ENCODE measurements at places on chromosomes 4 and X.

- H3K27ac ChIP-seq: no peak overlapping the region
- H3K36me3 ChIP-seq: no peaks in the 10 kb centered on the region
- no peaks in the 10 kb centered on the region for H3K27me3 ChIP-seq
- DNase-seq: no peak
- no peaks in the 10 kb centered on the region for H3K4me1 ChIP-seq
Measured at GRCh38 chr4:64780664-64781063, 371.4 kb upstream of the TECRL start.

DNA sequence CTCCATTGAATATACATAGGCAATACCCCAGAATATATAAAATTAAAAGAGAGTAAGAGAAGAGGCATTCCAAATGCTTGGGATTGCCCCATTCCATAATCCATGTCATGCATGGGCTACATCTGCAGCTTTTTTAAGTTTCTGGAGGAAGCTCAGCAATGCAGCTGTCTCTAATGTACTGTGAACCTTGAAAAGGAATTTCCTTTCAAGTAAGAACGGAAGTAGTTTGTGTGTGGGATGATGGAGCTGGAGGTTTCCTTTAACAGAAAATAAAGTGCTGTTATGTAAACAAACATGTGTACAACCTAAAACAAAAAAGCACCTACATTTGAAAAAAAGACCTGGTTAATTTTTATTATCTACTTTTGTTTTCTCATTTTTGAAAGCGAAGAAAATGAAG lies 303.5 kb downstream of the BMPR1B start:
- no peaks in the 10 kb centered on the region for H3K36me3 ChIP-seq
- H3K4me1 ChIP-seq: no peaks in the 10 kb centered on the region
- no peaks in the 10 kb centered on the region for H3K27me3 ChIP-seq
- no peak overlapping the region for H3K27ac ChIP-seq
- no peak for DNase-seq

GRCh38 chr4:136088211-136088867 lies 1444.0 kb downstream of the PCDH18 start:
- no peak overlapping the region for H3K27ac ChIP-seq
- no peak overlapping the region for H3K4me3 ChIP-seq
- no peaks in the 10 kb centered on the region for H3K36me3 ChIP-seq
- no peaks in the 10 kb centered on the region for H3K27me3 ChIP-seq
- H3K4me1 ChIP-seq: no peaks in the 10 kb centered on the region

DNA sequence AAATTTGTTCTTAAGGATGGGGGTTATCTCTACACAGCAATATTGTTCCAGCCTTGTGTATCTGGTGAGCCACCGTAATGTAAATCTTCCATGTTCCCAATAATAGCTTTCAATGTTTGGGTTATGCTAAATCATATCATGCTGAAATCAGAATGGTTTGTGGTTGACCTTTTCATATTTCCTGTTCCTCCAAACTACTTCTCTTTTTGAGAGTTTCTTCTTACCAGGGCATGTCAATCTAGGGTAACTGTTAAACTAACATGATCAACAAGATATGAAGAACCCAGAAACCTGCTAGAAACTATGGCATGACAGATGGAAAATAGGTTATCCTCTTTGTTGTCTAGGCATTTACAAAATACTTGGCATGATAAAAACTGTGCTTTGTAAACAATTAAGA lies 22.0 kb downstream of the TNMD start:
- H3K4me3 ChIP-seq: no peak overlapping the region
- DNase-seq: no peak
- H3K27me3 ChIP-seq: peaks cover 60% of the 10 kb centered on the region
- peaks cover 10% of the 10 kb centered on the region for H3K4me1 ChIP-seq
- H3K36me3 ChIP-seq: no peaks in the 10 kb centered on the region

DNA sequence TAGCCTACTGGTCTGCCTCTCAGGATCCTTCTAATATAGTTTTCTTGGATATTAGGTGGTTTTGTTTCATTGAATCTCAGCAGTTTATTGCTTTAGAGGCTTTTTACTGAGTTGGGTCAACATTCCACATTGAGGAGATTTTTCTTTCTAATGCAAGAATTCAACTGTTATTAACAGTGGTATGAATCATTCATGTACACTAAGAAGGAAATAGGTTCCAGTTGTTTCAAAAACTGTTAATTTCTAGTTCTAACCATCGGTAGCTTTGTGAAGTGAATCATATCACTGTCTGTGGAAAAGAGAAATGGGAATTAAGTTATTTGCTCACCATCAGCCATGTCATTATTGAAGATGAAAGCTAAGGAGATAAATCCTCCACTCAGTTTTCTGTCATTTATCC lies 331.5 kb downstream of the RPA4 start:
- H3K4me3 ChIP-seq: no peak overlapping the region
- no peaks in the 10 kb centered on the region for H3K36me3 ChIP-seq
- peaks cover 6% of the 10 kb centered on the region for H3K27me3 ChIP-seq
- H3K4me1 ChIP-seq: peaks cover 6% of the 10 kb centered on the region

GRCh38 chrX:63561425-63561824 lies 210.3 kb upstream of the SPIN4 start:
- H3K36me3 ChIP-seq: peaks cover 16% of the 10 kb centered on the region
- H3K27ac ChIP-seq: no peak overlapping the region
- no peak for DNase-seq
- H3K4me3 ChIP-seq: peak overlapping the region; percentile 88
- peaks cover 30% of the 10 kb centered on the region for H3K27me3 ChIP-seq
- H3K4me1 ChIP-seq: peaks cover 23% of the 10 kb centered on the region

DNA sequence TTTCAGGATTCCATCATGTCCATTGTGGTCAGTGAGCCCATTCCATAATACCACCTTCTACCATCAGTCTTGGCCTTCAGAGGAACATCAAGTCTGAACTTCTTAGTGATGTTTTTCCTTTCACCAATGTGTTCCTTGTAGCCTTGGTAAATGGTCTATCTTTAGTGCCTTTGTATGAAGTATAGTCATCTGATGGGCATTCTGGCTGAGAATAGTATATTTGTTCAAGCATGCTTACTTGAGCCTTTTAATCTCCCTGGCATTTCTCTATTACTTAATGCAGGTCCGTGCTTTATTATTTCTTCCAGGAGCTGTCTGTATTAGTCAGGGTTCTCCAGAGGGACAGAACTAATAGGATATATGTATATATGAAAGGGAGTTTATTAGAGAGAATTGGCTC lies 99.7 kb downstream of the TLL1 start:
- H3K27me3 ChIP-seq: no peaks in the 10 kb centered on the region
- no peak overlapping the region for H3K4me3 ChIP-seq
- no peak for DNase-seq
- H3K27ac ChIP-seq: no peak overlapping the region
- H3K36me3 ChIP-seq: no peaks in the 10 kb centered on the region

GRCh38 chr4:184755278-184755677 lies 21.4 kb upstream of the CENPU start:
- H3K27ac ChIP-seq: no peak overlapping the region
- DNase-seq: no peak
- H3K4me3 ChIP-seq: no peak overlapping the region
- H3K4me1 ChIP-seq: no peaks in the 10 kb centered on the region
- H3K36me3 ChIP-seq: peaks cover 66% of the 10 kb centered on the region

GRCh38 chr4:70556856-70557255 lies 35.2 kb upstream of the AMBN start:
- H3K27me3 ChIP-seq: peaks cover 8% of the 10 kb centered on the region
- no peak overlapping the region for H3K4me3 ChIP-seq
- no peak for DNase-seq
- no peak overlapping the region for H3K27ac ChIP-seq

DNA sequence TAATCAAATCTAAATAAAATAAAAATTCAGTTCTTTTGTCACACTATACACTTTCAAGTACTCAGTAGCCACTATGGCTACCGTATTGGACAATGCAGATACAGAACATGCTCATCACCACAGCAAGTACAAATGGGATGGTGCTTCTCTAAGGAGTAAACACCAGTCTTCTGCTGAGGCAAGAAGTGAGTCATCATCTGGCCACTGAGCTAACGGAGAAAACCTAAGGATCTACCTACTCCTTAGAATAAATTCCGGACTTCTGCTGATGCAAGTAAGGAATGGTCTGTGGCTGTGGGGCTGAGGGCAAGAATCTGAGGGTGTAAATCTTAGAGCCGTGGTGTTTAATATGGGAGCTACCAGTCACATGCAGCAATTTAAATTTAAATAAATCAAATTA lies 11.3 kb upstream of the RBMXL3 start:
- no peaks in the 10 kb centered on the region for H3K4me1 ChIP-seq
- H3K36me3 ChIP-seq: no peaks in the 10 kb centered on the region
- H3K27ac ChIP-seq: no peak overlapping the region
- H3K4me3 ChIP-seq: no peak overlapping the region
- peaks cover 17% of the 10 kb centered on the region for H3K27me3 ChIP-seq
- no peak for DNase-seq

DNA sequence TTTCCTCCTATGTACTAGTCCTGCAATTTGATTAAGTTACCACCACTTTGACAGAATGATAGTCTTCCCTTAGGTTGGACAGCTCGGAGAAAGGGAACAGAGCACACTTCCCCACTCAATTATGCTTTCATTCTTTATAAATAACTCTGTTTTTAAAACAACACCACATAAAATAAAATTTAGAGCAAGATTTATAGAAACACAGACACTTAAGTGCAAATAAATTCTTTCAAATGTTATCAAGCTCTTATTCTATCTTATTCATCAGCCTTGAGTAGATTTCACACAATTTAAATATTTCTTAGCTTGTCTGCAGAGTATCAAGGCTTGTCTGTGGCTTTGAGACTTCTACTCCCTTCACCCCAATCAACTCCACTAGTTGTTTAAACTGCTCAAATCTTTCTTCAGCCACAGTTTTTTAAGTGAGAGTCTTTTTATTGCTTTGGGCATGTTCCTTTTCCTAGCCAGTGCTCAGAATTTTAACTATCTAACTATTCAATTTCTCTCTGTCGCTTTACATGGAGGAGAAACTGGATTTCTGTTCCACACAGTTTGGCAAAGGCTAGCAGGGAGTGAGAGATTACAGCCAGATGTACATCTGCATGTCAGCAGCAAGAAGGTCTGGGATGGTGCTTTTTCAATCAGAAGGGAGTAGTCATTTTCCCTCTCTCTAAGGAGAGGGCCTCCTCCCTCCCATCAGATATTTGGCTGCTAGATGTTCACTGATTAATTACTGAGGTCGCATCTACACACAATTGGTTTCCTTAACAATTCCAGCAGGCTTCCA lies 53.1 kb upstream of the PLAC1 start:
- peaks cover 49% of the 10 kb centered on the region for H3K27me3 ChIP-seq
- H3K4me1 ChIP-seq: peaks cover 7% of the 10 kb centered on the region
- H3K27ac ChIP-seq: no peak overlapping the region
- H3K36me3 ChIP-seq: no peaks in the 10 kb centered on the region
- DNase-seq: no peak
- no peak overlapping the region for H3K4me3 ChIP-seq

DNA sequence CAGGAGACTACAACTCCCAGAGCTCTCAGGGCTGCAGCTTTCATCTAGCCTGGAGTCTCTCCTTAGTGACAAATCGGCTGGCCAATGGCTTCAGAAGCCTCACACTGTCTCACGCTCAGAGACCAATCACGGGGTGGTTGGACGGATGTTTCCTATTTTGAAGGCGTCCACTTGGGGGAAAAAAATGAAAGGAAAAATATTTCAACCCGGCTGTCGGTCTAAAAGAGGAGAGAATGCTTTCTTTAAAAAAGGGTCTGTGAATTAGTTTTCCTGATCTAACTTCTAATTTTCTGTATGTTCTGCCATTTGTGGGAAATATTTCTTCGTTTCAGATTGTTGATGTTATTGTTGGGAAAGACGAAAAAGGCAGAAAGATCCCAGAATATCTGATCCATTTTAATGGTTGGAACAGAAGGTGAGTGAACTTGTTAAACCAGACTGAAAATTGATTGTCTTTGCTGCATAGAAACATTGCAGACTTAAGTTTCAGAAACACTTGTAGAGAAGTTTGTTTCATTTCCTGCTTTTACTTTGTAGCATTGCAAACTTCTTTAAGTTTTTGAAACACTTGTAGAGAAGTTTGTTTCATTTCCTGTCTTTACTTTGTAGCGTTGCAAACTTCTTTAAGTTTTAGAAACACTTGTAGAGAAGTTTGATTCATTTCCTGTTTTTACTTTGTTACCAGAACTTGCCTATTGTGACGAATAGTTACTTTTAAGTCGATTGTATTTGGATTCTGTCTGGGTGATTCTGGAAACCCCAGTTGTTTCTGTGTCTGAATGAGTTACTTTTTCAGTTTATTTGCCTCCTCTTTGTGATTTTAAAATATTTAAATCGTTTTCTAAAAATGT lies 1.6 kb downstream of the MSL3 start:
- H3K36me3 ChIP-seq: peaks cover 51% of the 10 kb centered on the region
- peaks cover 18% of the 10 kb centered on the region for H3K27me3 ChIP-seq
- peaks cover 60% of the 10 kb centered on the region for H3K4me1 ChIP-seq
- H3K4me3 ChIP-seq: peak overlapping the region; percentile 91

- peaks cover 13% of the 10 kb centered on the region for H3K4me1 ChIP-seq
- H3K4me3 ChIP-seq: no peak overlapping the region
- DNase-seq: no peak
- H3K36me3 ChIP-seq: no peaks in the 10 kb centered on the region
- H3K27me3 ChIP-seq: peaks cover 61% of the 10 kb centered on the region
Measured at GRCh38 chrX:40875476-40875875, 140.1 kb upstream of the MED14 start.

GRCh38 chr4:141309874-141310273 lies 89.2 kb downstream of the ZNF330 start:
- no peak overlapping the region for H3K27ac ChIP-seq
- no peak for DNase-seq
- peaks cover 6% of the 10 kb centered on the region for H3K4me1 ChIP-seq

DNA sequence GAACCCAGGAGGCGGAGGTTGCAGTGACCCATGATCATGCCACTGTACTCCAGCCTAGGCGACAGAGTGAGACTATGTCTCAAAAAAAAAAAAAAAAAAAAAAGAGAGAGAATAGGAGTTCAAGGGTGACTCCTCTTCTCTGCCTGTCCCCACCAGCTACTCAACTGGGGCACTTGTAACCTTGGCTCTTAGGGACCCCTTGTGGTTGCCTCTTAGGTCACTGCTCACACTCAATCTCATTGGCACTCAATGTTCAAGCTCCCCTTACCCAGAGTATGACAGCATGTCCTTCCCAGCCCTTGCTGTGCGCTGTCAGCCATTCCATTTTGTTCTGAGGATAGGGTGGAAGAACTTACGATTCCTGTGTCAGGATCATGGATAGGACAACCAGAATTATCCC lies 82.4 kb upstream of the BEND4 start:
- no peak overlapping the region for H3K27ac ChIP-seq
- no peak for DNase-seq
- H3K36me3 ChIP-seq: no peaks in the 10 kb centered on the region
- no peaks in the 10 kb centered on the region for H3K27me3 ChIP-seq

DNA sequence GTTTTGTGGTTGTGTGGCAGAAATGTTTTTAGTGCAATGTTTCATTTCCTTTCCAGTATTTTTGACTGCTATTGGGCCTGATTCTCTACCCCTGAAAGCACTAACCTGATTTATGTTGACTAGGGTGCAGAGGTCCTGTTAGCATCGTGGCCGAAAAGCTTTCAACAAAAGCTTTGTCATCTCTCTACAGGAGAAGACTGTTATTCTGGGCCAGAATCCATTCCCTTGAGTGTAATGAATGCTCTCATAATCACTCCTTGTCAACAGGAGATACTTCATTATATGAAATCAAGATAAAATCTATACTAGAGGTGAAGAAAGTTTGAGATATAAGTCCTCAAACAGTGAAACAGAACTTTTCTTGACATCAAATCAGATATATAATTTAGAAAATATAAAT lies 195.5 kb downstream of the ZNF330 start:
- no peak overlapping the region for H3K4me3 ChIP-seq
- no peaks in the 10 kb centered on the region for H3K36me3 ChIP-seq
- no peak for DNase-seq
- no peak overlapping the region for H3K27ac ChIP-seq
- no peaks in the 10 kb centered on the region for H3K27me3 ChIP-seq

Data from activated T-cell treated with anti-CD3 and anti-CD28 coated beads, Interleukin-2, amount 50 U/mL, for 24 hours (primary cell).